B cell (primary cell): ENCODE measurements at places on chromosomes 7 and 10.

- H3K27ac ChIP-seq, result no peak overlapping the region
- no peak overlapping the region for H3K4me3 ChIP-seq
- DNase-seq, result peak; percentile 40
These were observed 9.9 kb downstream of the STARD3NL start for GRCh38 chr7:38187794-38188440.

DNA sequence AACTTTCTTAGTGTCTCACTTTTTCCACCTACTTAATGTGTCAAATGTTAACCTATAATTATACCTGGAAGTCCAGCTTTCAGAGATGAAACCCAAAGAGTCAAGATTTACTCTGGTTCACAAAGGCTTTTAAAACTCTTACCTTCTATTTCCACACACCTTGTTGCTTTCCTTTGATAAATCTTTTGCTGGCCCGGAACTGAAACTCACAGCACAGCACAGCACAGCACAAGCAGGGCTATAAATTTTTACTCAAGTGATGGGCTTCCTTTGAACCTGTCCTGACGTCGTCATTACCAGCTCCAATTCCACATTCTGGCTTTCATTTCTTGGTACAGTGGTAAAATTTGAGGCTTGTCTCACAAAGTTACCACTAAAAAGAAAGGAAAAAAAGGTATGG, 861.0 kb downstream of the SORCS3 start:
- H3K27ac ChIP-seq, result no peak overlapping the region
- DNase-seq, result no peak
- no peaks in the 10 kb centered on the region for H3K4me1 ChIP-seq
- H3K36me3 ChIP-seq, result no peaks in the 10 kb centered on the region
- H3K27me3 ChIP-seq, result no peaks in the 10 kb centered on the region

GRCh38 chr7:115838829-115839228, 191.7 kb downstream of the TFEC start:
- no peak overlapping the region for H3K4me3 ChIP-seq
- no peaks in the 10 kb centered on the region for H3K27me3 ChIP-seq
- H3K36me3 ChIP-seq, result no peaks in the 10 kb centered on the region
- no peak for DNase-seq

GRCh38 chr10:106740-107139, 28.5 kb upstream of the ZMYND11 start:
- H3K4me1 ChIP-seq, result no peaks in the 10 kb centered on the region
- no peaks in the 10 kb centered on the region for H3K27me3 ChIP-seq
- no peak for DNase-seq
- no peak overlapping the region for H3K27ac ChIP-seq
- no peak overlapping the region for H3K4me3 ChIP-seq
